NCI-H1417 treated with DMSO at 0.1 percent for 48 hours (cell line): ENCODE measurements at places on chromosomes 6 and 20.
A peak's percentile ranks its signal among the peaks of the same experiment; 100 is the strongest.

- DNase-seq, result no peak
Measured at GRCh38 chr20:2907519-2907918, 34.2 kb downstream of the PTPRA start.

DNA sequence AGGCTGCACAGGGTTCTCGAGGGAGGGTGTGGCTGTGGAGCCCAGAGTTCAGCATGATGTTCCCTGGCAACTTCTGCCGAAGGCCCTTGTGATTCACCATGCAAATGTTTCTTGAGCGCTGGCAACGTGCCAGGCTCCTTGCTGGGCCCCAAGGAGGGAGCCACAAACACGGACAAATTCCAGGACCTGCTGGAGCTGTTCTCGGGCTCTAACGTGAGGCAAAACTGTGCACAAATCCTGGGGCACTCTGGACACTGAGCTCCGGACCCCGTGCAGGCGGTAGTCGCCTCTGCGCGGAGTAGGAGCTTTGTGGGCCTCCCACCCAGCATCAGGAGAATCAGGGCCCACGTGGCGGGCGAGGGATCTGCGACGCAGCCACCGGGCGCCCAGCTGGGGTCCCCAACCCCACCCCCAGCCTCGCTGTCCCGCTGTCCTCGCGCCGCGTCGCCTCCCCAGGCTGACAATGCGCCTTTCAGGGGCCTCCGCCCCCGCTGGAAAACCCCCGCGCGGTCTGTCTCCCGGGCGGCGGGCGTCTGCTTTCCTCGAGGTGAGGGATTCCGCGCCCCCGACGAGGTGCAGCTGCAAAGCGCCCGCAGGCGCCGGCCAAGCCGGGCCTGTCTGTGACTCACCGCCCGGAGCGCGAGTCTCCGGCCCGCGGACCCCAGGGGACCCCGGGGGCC is 31.7 kb upstream of the SCUBE3 start:
- DNase-seq, result no peak

- DNase-seq, result no peak
Measured at GRCh38 chr6:31752739-31753319, 9.6 kb upstream of the SAPCD1 start.

- DNase-seq, result no peak
Measured at GRCh38 chr6:3670356-3670755, 81.2 kb downstream of the PXDC1 start.

- no peak for DNase-seq
Measured at GRCh38 chr20:36497856-36498255, 43.5 kb upstream of the MYL9 start.

DNA sequence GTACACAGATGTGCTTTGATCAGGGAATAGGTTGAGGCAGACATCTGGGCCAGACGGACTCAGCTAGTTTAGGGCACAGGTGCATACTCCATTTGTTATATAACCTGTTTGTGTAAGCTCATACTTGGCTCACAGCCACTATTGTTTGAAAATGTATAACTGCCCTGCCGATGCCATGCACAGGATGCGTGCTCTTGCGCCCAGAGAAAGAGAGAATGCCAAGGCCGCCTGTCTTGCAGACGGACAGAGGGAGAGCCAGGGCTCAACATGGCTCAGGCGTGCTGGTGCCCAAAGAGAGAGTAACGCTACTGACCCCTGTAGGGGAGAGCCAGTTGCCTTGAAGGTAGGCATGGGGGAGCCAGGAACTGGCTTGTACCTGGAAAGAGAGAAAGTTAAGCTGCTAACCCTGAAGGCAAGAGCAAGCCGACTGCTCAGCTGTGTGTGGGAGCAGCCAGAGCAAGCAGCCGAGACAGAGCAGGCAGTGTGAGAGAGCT is 57.7 kb downstream of the FAM229B start:
- DNase-seq, result no peak

- DNase-seq, result no peak
Measured at GRCh38 chr6:98977671-98978292, 30.0 kb upstream of the FBXL4 start.

DNA sequence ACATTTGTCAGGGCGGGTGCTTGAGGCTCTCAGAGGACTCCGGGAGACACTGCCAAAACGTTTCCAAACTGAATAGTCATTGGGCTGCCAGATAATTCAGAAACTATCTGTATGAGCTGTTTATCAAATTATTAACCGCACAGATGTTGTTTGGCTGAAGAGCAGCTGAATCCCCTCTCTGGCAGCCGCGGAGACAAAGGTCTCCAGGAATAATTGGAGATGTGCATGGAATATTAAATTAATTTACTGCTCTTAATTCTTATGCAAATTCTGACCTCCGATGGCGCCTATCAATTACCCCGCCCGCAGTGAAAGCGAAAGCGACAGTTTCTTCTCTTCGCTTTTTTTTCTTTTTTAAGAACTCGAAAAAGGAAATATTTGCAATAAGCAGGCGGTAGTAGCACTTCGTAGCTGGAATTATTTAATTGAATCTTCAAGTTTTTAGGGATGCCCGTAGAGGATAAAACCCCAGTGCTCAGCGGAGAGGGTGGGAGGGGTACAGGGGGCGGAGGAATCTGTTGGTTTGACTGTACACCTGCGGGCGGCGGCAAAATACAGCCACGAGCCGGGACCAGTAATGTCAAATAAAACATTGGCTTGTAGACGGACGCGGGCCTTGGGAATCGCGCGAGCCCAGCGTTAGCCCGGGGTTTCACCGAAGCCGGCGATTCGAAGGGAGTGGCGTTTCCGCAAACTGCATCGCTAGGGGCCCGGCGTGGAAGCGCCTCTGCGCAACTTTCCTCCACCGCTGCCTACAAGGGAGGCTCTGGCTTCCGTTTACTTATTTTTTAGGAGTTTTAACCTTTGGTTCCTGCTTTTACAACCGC is 6.2 kb downstream of the LINC00237 start:
- DNase-seq, result peak; percentile 62
